RPMI8226 (cell line): ENCODE measurements at places on chromosomes 5 and 9.

DNA sequence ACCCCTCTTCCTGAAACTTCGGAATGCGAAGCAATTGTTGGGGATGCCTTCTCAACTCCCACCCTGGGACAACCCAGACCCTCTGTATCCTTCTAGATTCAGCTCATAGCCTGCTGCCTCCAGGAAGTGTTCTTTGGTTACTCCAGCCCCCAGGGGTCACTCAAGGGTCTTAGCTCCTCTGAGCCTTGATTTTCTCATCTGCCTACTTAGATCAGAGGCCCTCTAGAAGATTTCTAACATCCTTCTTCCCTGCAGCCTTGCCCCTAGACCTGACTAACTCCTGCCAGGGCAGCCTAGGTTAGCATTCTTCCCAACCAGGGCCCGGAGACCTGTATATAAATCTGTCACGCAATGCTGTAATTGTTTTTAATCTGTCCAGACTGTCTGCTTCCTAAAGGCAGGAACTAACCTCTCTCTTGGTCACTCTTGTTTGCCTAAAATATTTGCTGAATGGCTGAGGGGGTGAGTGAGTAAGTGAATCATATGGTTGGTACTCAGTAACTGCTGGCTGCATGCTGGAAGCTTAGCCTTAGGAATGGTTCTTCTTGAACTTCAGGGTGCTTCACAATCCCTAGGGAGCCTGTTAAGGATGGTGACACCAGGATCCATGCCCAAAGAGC lies 8.2 kb downstream of the GALNT10 start:
- DNase-seq, result no peak

DNA sequence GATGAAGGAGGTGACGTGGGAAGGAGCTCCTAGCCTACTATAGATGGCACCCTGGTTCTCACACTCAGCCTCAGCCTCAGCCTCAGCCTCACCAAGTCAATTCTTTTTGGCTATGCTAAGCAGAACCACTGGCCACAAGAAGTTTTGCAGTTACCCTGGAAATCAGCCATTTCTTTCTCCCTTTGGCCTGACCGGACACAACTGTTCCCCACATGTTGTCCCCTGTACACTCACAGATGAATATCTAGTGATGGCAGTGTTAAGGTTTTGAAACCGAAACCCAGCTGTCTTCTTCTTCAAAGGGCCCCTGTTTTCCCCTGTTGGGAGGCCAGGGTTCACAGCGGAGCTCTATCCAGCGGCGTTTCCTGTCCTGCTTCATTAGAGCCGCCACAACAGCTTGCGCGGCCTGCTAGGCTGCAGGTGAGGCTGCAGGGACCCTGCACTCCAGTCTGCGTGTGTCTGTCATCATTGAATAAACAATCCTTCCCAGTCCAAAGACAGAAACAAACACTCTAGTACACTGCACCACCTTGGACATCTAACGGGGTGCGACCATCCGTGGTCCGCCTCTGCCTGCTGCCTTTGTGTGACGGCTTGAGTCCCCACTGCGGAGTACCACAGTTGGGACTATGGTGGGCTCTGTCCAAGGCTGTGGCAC lies 250.5 kb downstream of the DENND1A start:
- peak; percentile 96 for DNase-seq

GRCh38 chr5:61840361-61840760 lies 465.6 kb upstream of the KIF2A start:
- no peak for DNase-seq

DNA sequence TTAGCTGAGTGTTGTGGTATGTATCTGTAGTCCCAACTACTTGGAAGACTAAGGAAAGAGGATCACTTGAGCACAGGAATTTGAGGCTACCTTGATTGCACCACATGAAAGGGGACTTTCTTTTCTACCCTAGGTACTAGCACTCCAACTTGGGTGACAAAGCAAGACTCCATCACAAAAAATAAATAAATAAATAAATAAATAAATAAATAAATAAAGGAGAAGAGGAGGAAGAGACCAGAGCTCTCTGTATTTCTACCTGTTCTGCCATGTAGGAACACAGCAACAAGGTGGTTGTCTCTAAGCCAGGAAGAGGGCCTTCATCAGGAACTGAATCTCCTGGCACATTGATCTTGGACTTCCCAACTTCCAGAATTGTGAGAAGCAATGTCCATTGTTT lies 118.6 kb downstream of the HMHB1 start:
- no peak for DNase-seq

- no peak for DNase-seq
These were observed 226.8 kb upstream of the IRX4 start for GRCh38 chr5:2109566-2109965.

GRCh38 chr5:126954981-126955380 lies 75.4 kb downstream of the MARCHF3 start:
- DNase-seq, result no peak

DNA sequence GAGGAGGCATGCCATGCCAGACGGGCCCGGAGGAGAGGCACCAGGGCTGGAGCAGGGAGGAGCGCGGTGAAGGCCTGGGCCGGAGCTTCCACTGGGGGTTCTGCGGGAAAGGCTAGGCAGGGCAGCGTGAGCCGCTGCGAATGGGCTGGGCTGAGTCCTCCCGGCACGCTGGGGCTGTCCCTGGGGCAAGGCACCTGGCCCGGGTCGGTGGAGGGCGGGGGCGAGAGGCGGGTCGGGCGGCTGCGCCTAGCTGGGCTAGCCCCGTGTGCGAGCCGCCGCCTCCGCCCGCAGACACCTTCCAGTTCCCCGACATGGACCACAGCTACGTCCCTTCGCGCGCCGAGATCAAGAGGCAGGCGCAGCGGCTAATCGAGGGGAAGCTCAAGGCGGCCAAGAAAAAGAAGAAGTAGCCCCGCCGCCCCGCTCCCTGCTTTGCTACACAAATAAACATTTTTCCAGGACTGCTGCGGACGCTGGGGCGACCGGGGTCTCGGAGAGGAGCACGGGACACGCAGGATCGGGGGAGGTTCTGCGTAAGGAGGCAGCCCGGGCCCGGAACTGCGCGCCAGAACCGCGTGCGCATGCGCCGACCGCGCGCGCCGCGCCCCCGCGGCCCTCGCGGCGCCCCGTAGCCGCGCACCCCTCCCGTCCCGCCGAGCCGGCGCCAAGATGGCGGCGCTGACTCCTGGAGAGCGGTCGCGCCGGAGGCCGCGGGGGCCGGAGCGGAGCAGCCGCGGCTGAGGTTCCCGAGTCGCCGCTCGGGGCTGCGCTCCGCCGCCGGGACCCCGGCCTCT lies at the start of gene RABL6:
Gene RABL6 (plus strand): TSS at position 668 of the 794 bp plus-strand sequence. CDS start 249 bp downstream, outside the sequence.
- peak; percentile 91 for DNase-seq

DNA sequence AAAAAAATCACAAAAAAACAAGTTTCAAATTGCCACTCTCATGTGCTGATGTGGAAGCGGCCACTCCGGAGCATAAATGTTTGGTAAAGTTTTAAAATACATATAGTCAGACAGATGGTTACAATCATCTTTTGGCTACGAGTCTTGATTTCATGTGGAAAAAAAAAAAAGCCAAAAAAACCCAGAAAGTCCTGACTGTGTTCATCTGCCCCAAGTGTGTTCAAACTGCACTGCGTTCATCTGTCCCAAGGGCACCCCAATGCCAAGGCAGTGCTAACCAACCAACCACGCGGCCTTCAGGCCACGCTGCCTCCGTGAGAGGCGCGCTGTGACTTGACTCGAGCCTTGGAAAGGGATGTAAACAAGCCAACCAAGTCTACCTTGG lies 127.1 kb downstream of the MYO10 start:
- no peak for DNase-seq

DNA sequence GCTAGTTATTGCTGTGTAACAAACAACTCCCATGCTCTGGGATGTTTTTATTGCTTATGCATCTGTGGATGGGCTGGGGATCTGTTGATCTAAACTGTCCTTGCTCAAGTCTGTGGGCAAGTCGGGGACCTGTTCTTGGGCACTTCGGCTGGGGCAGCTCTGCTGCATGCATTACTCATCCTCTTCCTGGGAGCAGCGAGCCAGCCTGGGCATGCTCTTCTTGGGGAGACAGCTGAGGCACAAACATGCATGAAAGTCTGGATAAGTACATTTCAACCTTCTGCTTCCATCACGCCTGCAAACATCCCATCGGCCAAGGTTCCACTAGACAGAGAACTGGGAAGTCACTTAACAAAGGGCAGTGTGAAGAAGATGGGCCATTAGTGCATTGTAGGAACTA lies 66.3 kb downstream of the ANKRD33B start:
- no peak for DNase-seq

GRCh38 chr5:117296872-117297271 lies 722.2 kb upstream of the SEMA6A start:
- no peak for DNase-seq

DNA sequence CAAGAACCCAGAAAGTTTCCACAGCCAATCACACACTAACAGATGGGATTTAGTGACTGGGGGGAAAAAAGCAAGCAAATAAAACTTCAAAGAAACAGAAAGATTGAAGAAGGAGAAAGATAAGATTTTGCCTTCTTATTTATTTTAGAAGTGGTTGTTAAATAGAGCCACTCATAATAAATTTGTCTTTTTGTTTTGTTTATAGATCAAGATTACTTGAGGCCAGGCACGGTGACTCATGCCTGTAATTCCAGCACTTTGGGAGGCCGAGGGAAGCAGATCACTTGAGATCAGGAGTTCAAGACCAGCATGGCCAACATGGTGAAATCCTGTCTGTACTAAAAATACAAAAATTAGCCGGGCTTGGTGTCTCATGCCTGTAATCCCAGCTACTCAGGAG lies 94.9 kb upstream of the RANBP3L start:
- DNase-seq, result no peak
